ENCODE measurements at places on chromosomes 2 and 18. TPM values are rescaled to one million over a fixed set of nuclear protein-coding genes. Genes with fewer than 3 reads are reported as not detected.
A peak's percentile ranks its signal among the peaks of the same experiment; 100 is the strongest.

Gene DLGAP1
- total RNA-seq = 0.26 TPM

Gene GLI2
- total RNA-seq = 0.26 TPM

Gene UGT1A5
- 0.26 TPM for total RNA-seq

Gene NEB
- total RNA-seq = 0.90 TPM

Gene RIF1
- 25.3 TPM for total RNA-seq

Gene ANKRD62
- total RNA-seq = 0.13 TPM

Gene CEP76
- 11.9 TPM for total RNA-seq

GRCh38 chr2:173898178-173898668 is 67.0 kb downstream of the SP3 start:
- DNase-seq = no peak

DNA sequence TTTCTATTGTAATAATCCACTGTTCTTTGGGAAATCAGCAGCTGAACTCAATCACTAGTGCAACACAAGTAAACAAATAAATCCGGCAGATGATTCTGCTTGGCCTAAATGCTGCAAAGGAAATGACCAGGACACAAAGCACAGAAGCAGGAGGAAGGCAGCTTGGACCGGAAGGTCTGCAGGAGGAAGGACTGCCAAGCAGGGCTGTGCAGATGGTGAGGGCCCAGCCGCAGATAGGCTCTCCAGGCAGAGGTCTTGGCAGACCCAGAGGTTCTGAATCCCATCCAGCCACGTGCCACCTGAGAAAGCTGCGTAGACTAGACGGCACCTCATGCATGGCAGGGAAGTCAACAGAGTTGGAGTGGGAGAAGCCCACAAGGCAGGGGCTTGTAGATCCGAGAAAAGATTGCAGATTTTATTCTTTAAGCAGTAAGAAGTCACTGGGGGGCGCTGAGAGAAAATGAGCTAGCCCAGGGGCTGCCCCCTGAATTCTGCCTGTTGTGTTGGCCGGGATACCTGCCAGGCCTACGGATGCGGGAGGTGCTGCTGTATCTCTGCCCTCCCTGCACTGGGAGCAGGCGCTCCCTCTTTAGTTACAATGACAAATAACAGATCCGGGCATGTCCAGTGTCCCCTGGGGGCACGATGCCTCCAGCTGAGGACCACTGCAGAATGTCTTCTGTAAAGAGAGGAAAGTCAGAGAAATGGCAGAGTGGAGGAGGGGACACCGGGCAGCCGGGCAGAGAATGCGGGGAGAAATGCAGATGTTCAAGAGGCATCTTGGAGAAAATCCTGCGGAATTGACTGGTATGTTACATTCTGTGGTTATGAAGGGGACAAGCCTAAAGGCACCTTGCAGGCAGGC is 153.5 kb downstream of the PXDN start:
- no peak for DNase-seq

DNA sequence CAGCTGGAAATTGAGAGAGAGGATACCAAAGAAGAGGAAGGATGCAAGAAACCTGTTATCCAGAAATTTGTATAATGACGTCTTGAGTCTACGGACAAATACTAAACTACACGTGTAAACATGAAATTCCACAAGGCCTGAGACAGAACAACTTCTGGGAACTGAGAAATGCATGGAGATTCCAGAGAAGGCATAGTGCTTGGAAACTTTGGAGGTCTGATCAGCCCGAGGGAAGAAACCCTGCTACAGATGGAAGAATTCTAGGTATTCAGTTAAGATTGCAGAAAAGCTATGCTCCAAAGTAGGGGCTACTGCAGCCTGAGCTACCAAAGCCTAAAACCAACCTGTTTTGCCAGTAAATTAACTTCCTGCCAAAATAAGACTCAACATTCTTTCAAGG is 120.4 kb downstream of the PDCL3 start:
- DNase-seq = no peak

DNA sequence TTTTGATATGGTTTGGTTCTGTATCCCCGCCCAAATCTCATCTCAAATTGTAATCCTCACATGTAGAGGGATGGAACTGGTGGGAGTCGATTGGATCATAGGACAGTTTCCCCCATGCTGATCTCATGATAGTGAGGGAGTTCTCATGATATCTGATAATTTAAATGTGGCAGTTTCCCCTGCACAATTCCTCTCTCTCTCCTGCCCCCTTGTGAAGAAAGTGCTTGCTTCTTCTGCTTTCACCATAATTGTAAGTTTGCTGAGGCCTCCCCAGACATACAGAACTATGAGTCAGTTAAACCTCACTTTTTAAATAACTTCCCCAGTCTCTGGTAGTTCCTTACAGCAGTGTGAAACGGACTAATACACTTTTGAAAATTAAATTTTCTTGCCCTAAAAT is 12.3 kb upstream of the KCNJ3 start:
- no peak for DNase-seq

- peak; percentile 12 for DNase-seq
Measured at GRCh38 chr2:43210467-43211303, 15.7 kb downstream of the ZFP36L2 start.

DNA sequence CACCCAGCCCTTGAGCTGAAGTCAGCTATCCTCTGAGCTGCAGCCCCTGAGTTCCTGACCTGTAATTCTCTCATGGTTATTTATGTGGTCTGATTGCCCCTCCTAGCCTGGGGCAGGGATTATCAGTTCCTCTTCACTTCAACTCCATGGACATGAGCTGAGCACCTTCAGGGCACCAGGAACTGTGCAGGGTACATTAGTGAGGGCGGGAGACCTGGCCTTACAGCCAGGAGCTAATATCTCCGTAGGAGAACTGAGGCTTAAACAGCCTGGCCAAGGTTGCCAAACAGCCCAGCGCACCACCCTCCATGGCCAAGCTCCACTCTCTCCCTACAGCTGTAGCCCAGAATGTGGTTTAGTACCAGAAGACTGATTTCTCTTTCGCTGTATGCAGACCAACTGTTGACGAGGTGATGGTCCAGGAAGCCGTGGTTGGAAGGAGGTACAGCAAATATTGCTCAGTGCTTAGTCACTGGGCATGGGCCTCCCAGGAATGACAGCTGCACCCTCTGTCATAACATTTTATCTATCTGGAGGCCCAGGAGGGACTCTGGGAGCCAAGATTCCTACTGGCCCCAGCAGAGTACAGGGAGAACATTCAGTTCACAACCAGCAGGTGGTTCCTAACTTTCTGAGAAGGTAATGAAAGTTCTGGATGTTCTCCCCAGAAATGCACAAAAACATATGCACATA is 228.7 kb upstream of the SIX2 start:
- DNase-seq = peak; percentile 95

GRCh38 chr18:33505798-33506197 is 65.3 kb upstream of the CCDC178 start:
- no peak for DNase-seq

- peak; percentile 46 for DNase-seq
Measured at GRCh38 chr2:210660-211059, 53.2 kb downstream of the SH3YL1 start.

DNA sequence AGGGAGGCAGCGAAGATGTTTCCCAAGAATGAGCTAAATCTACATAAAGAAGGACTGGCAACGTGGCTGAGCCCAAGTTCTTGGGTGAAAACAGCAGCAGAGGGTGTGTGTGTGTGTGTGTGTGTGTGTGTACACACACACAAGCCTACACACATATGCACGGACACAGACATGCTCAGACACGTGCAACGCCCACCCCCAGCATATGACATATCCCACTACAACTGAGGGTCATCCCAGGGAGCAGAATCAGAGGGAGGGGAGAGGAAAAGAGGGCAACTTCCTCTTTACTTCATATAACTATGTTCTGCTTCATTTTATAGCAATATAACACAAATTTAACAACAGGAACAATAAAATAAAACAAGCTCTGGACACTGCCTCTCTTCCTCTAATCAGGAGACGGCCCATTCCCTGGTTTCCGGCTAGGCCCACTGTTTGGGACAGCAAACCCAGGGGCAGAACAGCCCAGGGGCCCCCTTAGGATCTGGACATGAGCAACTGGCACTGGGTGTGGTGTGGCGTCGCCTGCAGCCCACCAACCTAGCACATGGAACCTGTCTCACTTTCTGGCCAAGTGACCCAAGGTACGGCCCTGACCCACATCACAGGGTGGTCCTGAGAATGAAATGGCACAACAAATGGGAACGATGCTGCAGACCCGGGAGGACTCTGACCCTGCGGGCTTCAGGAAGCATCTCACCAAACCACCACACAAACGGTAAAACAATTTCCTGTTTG is 25.0 kb downstream of the FAM178B start:
- no peak for DNase-seq

DNA sequence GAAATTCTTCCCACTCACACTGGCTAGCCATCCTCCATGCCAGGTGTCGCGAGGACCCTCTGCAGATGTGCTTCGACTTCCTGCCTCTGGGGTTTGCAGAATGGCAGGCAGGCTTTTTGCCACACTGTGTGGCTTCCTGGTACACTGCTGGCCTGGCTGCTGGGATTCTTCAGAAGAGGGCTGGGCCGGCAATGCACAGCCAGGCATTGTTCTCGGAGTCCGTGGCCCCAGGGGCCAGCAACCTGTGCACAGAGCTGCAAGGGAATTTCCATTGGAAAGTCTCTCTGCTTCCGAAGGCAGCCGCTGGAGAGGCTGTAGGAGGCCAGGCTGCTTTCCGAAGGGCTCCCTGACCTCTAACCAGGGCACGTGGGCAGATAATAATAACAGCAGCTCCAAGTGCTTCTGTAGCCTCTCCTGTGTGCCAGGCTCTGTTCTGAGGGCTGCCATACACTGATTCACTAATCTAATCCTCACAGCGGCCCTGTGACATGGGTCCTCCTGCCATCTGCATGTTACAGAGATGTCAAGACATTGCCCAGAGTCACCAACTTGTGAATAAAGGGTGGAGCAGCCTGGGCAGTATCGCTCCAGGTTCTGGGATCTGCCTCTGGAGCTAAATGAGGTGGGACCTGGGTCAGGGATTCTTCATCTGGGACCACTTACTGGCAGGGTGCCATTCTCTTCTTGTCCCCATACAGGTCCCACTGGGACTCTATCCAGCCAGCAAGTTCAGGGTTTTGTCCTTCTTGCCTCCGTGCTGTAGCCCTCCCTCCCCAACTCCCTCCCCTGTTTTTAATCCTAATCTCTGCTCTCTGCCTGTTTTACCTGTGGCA is 5.0 kb downstream of the LDLRAD4 start:
- DNase-seq = no peak

- DNase-seq = no peak
Measured at GRCh38 chr2:148653437-148653836, 8.9 kb downstream of the EPC2 start.

DNA sequence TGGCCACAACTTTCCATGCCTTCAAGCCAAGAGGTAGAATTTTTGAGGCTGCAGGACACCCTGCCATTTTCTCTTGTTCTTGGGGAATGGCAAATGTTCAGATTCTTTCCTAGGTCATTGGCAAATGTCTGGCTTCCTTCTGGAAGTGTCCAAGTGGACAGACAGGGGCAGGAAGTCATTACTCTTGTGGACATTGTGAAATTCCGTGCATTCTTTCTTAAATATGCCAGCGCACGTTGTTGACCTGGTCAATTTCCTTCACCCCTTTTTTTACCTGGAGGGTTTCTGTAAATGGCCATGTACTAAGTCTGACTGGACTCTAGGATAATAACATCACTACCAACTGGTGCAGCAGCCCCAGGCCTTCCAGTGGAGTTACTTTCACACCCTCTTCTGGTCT is 13.9 kb downstream of the ASB18 start:
- DNase-seq = no peak

DNA sequence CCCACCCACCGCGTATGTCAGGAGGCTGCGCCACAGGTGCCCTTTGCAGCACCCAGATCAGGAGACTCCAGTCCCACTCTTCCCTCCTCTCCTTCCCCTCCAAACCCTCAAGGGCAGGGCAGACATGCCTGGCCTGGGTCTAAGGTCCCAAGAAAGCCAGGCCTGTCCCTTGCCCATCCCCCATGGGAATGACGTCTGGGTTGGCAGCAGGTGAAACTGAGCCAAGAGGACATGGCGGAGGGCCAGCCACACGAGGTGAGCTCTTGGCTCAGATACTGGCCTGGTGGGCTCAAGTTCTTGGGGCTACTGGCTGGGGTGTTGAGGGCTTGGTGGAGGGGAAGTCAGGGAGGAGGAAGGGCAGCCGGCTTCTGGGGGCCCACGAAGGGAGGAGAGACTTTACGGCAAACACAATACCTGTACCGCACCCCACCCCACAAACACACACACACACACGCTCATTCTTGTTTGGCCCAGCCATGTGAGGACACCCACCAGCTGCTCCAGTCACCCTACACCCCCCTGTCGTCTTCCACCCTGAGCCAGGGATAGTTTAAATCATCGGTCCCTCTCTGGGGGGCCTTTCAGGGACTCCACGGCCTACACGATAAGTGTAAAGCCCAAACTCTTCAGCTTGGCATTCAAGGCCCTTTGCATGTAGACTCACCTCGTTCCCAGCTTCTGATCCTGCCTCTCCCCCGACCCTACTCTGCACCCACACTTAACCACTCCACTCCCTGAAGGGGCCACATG is 24.1 kb upstream of the TNS1 start:
- no peak for DNase-seq

DNA sequence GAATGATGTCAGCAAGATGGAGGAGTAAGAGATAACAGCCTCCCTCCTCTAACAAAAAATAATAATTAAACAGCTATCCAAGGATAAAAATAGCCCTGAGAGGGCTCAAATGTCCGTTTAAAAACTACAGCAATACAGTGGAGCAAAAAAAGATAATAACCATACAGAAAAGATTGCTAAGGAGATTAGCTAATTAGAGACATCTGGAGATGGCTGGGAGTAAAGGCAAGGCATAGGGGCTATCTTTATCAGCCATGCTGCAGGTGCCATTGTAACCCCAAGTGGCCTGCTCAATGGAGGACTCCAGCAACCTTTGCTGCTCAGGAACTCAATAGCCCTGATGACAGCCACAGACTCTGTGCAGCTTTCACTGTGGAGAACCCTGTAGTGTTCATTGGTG is 42.7 kb downstream of the MDH1 start:
- DNase-seq = no peak

- no peak for DNase-seq
Measured at GRCh38 chr18:2610549-2610948, 39.2 kb downstream of the NDC80 start.

- no peak for DNase-seq
Measured at GRCh38 chr2:239020541-239021041, 172.7 kb downstream of the TWIST2 start.

- DNase-seq = no peak
Measured at GRCh38 chr18:35588122-35588521, 6.6 kb downstream of the GALNT1 start.

- DNase-seq = no peak
Measured at GRCh38 chr2:23703583-23704385, 223.1 kb downstream of the ATAD2B start.

- no peak for DNase-seq
Measured at GRCh38 chr2:200509235-200509611, 645 bp downstream of the KCTD18 start.

DNA sequence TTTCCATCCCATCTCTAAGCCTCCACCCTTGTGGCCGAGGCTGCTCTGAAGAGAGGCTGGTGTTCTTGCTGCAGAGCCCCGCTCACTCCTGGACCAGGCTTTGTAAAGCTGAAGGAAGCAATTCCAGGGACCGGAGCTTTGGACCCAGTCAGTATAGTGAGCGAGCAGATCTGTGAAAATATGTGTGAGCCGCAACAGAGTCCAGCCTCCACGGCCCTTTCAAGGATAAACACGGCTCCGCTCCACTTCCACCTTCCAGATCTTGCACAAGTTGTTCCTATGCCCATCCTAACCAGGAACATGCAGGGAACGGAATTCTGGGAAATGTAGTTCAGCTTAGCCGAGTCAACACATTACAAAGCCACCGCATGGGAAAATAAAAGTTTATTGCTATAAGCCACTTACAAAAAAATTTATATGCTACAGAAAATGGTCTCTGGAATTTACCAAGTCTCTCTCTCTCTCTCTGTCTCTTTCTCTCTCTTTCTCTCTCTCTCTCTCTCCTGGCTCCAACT is 151.7 kb upstream of the ZNF521 start:
- DNase-seq = peak; percentile 45

GRCh38 chr2:84855731-84856130 is 25.2 kb downstream of the TRABD2A start:
- DNase-seq = no peak

Data from bronchial epithelial cell (primary cell).